T-helper 22 cell (primary cell): ENCODE measurements at places on chromosomes 7 and 10.

- DNase-seq = no peak
These were observed 73.1 kb upstream of the EBF3 start for GRCh38 chr10:130037169-130037661.

DNA sequence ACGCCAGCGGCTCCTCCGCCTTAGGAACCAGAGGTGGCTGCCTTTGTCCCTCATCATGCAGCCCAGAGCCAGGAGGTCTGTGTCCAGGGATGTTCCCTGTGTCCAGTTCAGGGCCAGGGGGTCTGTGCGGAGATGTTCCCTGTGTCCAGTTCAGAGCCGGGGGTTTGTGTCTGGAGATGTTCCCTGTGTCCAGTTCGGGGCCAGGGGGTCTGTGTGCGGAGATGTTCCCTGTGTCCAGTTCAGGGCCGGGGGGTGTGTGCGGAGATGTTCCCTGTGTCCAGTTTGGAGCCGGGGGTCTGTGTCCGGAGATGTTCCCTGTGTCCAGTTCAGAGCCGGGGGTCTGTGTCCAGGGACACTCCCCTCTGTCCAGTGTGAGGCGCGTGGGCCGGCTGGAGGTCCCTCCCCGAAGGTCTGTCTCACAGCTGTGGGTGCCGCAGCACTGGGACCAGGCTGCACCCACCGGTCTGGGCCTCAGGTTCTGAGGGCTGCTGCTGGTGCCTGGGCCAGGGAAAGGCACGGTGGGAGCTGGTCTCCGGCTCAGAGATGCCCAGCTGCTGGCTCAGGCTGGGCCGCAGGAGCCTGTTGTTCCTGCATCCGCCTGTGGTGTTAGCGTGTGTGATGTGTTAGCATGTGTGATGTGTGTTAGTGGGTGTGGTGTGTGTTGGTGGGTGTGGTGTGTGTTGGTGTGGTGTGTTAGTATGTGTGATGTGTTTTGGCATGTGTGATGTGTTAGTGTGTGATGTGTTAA is 67.9 kb upstream of the CFAP46 start:
- no peak for DNase-seq

- DNase-seq = no peak
These were observed 638 bp downstream of the EGR2 start for GRCh38 chr10:62815381-62816075.

DNA sequence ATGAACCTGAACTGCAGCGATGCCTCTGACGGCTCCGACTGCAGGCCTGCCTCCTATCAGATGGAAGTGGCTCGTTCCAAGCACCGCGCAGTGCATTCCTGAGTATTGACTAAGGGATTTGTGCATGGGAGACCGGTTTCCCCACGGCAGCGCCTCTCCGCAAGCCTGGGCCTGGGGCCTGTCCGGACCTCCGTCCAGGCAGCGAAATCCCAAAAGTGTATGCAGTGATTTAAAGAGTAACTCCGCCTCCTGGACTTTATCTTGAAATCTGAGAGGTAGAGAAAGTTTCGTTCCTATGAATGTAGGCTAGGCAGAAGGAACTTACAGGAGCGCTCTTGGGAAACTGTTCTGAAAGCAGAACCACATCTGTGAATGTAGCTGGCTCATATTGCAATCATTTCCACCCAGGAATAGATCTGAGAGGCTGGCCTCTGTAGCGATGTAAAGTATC is 106.2 kb upstream of the CELF2 start:
- DNase-seq = no peak

- DNase-seq = no peak
These were observed 6.2 kb upstream of the MSMB start for GRCh38 chr10:46052057-46052790.

GRCh38 chr7:81777697-81778096 is 7.8 kb upstream of the HGF start:
- no peak for DNase-seq

- DNase-seq = no peak
These were observed 16.2 kb downstream of the SORBS1 start for GRCh38 chr10:95544783-95545500.

DNA sequence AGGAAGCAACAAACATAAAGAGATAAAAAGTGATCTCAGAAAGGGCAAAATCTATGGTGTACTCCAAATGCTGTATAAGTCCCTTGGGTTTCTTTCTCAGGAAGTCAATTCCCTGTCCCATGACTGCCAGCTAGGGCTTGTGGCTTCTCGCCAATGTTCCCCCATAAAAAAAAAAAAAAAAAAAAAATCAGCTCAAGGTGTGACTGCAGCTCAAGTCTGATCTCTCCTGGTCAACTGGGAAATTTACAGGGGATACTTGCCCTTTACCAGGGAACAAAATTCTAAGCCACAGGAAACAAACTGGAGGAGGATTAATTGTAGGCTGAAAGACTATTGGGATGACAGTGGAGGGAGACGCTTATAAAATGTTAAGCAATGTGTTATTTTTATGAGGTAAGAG is 76.0 kb downstream of the PCGF5 start:
- no peak for DNase-seq

DNA sequence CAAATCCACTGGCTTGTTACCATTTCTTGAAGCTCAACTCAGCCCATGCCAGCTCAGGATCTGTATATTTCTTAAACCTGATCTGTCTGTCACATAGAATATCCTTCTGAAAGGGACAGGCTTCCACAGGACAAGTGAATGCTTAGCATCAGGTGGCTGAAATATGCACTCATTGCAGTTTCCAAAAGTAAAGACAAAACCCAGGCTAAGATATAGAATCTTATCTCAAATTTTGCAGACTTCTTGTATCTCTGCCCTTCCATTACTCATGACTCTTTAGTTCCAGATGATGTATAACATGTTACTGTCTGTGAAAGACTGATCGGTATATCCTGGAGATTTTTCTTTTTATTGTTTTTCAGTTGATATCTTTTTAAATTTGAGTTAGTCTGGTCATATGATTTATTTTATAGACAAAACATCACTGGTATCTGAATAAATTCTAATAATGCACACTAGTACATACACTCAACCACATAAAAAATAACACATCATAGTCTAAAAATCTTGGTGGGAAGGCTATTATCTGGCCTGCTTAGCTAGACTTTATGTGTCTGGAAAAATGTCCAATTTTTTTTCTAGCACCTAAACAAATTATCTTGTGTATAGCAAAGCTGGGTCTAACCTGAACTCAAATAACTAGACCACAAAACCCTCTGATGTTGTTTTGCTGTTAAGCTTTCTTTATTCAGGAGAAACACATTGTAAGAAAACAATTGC is 182.6 kb downstream of the ADAM12 start:
- no peak for DNase-seq

DNA sequence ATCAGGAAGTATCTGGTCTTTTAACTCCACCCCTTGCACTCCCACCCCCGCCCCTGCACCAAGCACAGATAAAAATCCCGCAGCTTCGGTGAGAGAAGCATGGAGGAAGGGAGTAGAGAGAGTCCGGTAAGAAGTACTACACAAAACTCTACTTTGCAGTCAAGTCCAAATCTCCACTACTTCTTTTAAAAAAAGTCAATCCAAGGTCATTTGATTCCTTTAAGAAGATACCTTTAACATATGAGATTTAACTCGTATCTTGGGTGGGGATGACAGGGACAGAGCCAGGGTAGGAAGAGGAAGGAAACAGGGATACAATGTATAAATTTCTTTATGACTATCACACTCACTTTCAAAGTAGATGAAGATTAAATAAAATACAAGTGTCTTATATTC is 132.1 kb downstream of the NRBF2 start:
- peak; percentile 12 for DNase-seq

- DNase-seq = peak; percentile 77
These were observed at the start of gene SPOCK2 for GRCh38 chr10:72087969-72088888. TSS of gene SPOCK2 (minus strand) at chr10:72088551. CDS start at chr10:72088328, 223 bp downstream.

DNA sequence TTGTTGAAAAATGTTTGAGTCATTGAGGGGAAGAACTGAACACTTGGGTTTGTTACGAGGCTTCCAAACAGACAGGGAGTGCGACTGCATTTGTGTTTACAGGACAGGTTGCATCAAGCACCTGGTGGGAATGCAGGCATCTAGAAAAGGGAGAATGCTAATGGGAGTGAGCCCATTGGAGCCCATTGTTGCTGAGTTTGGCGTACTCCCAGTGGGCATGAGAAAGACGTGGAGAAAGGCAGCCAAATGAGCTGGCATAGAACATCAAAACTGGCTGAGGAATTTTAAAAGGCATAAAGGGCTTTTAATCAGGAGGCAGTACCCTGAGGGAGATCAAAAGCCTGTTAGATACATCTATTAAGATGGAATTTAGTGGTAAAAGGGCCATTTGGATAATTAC is 171.6 kb upstream of the NPSR1 start:
- DNase-seq = no peak

GRCh38 chr10:6386346-6386745 is 183.6 kb downstream of the PFKFB3 start:
- DNase-seq = no peak

- DNase-seq = no peak
These were observed 98.7 kb upstream of the SEMA3D start for GRCh38 chr7:85285527-85285926.

DNA sequence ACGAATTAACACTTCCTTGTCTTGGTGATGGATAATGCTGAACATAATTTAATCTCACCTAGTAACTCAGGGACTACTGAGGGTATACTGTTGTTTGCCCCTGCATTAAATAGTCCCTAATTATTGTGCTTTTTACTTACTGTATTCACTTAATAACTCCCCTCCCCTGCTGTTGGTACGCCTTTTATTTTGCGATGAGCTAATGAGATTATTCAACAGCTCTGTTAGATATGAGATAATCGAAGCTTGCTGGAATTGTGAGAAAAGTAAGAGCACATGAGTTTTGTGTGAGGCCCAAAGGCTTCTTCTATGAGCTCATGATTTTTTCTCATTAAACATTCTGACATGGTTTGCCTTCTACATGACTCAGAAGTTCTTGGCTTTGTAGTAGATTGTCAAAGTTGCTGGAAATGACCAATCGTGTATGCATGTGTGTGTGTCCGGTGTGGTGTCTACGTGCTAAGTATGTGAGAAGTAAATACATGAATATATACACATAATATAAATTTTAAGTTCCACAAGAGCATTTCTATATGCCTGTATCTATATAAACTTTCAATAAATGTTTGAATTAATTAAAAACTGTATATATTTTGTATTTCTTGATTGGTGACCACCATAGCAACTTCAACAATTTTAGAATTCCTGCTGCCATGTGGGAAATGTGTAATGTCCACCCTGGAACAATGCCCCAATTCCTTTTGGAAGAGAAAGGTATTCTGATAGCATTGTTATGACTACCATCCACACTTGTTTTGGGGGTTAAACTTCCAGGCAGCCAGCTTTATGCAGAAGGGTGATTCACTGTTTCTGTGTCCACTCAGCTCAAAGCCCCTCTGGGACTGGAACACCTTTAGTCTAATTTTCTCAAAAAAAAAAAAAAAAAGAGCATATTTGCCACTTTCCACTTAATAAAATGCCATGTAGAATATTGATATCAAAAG is 106.2 kb downstream of the SAMD9 start:
- DNase-seq = no peak

GRCh38 chr7:132614428-132615318 is 38.4 kb upstream of the PLXNA4 start:
- no peak for DNase-seq

DNA sequence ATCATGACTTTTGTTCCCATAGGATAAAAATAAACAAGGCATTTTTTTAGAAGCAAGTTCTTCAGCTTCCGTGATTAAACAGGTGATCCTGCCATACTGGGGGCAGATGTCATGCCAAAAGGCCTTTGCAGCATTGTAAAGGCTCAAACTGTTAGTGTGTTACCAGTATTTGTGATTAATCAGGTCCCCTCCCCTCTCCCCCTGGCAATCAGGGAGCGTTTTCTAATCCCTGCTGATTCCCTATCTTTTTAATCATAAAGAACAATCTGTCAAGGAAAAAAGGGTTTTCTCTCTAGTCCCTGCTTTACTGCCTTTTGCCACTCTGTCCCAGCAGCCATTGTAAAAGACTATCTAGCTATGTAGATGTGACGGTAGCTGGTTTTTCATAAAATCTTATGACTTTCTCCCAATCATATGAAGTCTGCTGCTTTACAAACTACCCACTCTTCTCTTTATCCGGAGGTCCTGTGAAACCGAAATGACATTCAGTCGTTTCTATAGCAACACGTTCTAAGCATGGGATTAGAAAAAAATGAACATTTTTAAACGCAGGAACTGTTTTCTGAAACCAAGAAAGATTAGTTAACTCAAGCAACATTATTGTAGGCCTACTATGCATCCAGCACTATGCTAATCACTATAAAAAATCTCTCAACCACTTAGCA is 210.9 kb downstream of the RNLS start:
- no peak for DNase-seq

DNA sequence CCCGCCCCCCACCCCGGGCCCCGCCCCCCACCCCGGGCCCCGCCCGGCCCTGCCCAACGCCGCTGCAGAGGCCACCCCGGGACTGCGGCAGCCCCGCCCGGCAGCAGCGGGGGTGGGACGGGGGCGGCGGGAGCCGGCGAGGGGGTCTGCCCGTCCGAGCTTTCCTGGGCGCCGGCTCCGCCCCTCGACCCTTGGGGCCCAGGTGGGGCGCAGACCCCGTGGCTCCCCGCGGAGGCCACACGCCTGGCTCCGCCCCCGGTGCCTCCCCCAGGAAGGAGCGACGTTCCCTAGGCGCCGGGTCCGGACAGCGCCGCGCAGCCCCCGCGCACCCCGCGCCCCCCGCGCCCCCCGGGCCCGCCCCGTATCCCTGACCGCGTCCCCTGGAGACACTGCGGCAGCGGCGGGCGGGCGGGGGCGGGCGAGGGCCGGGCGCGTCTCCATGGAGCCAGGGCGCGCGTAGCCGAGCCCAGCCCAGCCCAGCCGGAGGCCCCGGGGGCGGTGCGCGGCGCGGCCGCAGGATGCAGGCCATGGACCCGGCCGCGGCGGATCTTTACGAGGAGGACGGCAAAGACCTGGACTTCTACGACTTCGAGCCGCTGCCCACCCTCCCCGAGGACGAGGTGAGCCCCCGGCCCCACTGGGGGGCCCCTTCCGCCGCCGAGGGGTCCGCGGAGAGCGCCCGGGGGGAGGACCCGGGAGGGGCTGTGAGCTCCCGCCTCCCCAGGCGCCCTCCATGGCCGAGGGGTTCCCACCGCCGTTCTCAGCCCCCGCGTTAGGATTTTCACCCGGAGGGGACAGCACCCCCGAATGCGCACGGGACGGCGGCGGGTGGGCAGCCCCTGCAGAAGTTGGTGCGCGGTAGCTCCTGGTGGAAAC is at the start of gene KNDC1:
TSS of gene KNDC1 (plus strand) at position 270 of the 876 bp plus-strand sequence. CDS start at position 519, 249 bp downstream.
- no peak for DNase-seq

- DNase-seq = no peak
These were observed 98.7 kb downstream of the POLL start for GRCh38 chr10:101489355-101489754.

- no peak for DNase-seq
These were observed 102.3 kb downstream of the JAZF1 start for GRCh38 chr7:28078036-28078901.

GRCh38 chr10:121774404-121774803 is 153.4 kb downstream of the ATE1 start:
- no peak for DNase-seq

GRCh38 chr10:129191797-129192196 is 275.2 kb upstream of the MGMT start:
- no peak for DNase-seq

DNA sequence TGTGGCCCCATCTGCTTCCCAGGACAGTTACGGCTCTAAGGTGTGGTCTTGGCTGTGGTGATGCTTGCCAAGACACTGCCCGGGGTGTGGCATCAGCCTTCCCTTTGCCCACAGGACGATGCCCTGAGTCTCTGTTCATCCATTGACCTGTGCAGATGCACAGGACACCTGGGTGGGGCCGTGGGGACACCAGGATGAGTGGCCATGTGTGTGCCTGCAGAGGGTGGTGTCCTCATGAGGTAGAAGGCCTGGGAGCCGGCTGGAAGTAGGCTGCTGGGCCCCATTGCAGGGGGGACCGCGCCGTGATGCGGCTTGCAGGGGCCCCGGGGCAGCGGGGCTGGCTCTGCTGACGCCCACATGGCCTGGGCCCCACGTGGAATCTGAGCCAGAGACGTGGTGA is 22.4 kb upstream of the PWWP2B start:
- no peak for DNase-seq

- DNase-seq = no peak
These were observed 62.4 kb upstream of the C10orf90 start for GRCh38 chr10:126732868-126733267.
